ENCODE measurements at places on chromosomes 5 and 9.

DNA sequence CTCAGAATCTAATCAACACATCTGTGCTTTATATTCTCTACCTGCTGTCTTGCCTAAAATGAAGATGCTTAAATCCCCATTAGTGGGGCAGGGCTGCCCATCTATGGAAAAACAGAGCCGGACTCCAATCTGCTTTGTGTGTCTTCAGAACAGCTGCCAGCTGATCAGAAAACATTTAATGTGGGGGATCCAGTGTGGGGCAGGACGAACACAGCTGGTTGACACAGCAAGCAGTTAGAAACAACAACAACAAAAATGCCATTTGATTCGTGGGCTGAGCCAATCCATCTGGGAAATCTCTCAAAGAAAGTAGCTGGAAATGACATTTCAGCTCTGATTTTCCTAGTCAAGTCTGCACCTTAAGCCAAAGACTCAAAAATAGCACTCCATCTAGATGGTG lies 99.8 kb downstream of the PPP2R2B start:
- DNase-seq, result no peak

DNA sequence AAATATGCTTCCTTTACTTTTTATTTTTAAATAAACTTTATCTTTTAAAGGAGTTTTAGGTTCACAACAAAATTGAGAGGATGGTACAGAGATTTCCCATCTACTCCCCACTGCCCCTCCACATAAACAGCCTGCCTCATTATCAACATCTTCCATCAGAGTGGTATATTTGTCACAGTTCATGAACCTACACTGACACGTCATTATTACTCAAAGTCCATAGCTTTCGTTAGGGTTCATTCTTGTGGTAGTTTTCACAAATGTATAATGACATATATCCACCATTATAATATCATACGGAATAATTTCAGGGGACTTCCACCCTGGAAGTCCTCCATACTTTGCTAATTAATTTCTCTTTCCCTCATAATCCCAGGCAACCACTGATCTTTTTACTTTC lies 204.9 kb downstream of the SMARCA2 start:
- no peak for DNase-seq

GRCh38 chr9:128155736-128156500 lies 4.1 kb upstream of the BBLN start:
- no peak for DNase-seq

- peak; percentile 49 for DNase-seq
Measured at GRCh38 chr5:124745928-124746915, at the start of gene ZNF608. Gene ZNF608, minus strand, starts transcription at chr5:124746639. Its CDS starts 1,650 bp downstream, at chr5:124744989.

DNA sequence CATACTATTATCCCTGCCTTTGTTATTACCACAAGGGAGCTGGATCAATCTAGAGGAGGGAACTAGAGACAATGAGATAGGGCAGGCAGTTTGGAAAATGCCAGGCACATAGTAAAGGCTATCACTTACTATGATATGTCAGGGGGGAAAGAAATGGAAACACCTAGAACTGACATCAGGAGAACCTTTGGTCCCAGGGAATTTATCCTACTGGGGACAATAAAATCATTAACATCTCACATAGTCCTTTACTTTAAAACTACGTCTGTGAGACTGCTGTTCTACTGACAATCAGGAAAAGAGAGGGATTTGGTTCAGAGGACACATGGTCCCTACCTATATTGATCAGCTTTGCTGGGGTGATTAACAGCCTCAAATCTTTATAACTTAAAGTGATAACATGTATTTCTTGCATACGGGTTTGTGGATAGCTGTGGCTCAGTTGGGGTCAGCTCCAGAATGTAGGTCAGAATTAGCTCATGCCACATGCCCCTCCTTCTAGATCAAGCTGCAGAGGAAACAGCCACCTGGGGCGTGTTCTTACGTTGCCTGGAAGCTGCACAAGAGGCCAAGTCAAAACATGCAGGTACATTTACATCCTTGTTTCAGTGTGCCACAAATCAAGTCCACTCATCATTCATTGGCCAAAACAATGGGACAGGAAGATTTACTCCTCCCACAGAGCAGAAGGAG lies 43.9 kb upstream of the ALDOB start:
- peak; percentile 80 for DNase-seq

DNA sequence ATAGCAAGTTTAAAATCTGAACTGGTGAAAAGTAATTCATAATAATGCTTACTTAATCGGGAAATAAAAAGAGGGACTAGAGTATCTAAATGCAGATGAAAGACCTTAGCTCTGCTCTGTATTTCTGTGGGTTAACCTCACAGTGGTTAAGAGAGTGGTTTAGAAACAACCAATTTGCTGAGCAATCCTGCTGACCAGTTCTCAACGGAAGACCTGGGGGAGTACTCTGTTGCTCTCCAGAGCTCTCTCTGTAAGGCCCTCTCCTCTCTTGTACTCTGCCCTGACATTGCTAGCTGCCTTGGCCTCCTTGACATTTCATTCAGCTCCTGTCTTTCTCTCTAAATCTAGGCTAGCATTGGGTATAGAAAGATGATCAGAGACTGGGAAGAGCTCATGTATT lies 1186.6 kb upstream of the SEMA6A start:
- no peak for DNase-seq
